ENCODE measurements at places on chromosomes 1 and 21.
A peak's percentile ranks its signal among the peaks of the same experiment; 100 is the strongest.

DNA sequence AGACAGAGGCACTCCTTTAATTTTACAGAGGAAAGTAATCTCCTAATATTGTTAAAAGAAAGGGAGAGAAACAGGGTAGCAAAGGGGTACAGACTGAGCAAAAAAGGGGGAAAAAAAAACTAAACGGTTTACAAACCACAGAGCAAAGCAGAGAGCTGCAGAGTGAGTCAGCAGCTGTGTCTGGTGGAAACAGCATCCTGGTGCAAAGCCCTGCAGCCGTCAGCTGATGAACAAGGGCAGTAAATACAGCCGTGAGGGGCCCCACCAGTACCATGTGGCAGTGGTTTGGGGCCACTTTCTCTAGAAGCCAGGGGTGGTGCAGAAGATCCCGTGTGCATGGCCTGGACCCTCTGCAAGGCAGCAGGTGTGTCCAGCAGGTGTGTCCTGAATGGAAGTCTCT is 111.3 kb downstream of the ERG start:
- DNase-seq, result no peak

- no peak for DNase-seq
These were observed 426.8 kb downstream of the ADGRL2 start for GRCh38 chr1:82227306-82228095.

GRCh38 chr1:200438911-200439310 is 29.1 kb upstream of the ZNF281 start:
- no peak for DNase-seq

DNA sequence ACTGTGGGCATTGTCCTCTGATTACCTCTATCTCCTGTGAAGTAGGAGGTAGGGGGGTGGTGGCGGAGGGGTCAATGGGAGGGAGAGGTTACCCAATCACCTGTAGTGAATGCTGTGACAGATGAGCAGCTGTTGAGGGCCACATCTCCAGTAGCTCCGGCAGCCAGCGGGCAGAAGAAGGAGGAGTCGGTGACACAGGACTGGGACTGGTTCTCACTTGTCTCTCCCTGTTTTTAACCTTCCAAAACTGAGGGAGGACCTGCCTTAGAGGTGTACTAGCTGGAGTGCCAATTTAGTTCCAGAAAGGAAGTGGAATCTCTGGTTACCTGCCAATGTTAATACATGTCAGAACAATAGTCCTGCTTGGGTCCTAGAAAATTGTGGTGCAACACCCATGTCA is 56.2 kb upstream of the ENAH start:
- no peak for DNase-seq

DNA sequence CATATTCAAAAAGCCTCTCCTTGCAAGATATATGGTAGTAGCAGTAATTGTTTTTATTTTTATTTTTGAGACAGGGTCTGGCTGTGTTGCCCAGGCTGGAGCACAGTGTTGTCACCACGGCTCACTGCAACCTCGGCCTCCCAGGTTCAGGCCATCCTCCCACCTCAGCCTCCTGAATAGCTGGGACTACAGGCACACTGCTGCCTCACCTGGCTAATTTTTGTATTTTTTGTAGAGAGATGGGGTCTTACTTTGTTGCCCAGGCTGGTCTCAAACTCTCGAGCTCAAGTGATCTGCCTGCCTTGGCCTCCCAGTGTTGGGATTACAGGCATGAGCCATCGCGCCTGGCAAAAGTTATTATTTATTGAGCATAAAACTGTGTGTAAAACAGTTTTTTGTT is 38.4 kb downstream of the SLC66A1 start:
- no peak for DNase-seq

DNA sequence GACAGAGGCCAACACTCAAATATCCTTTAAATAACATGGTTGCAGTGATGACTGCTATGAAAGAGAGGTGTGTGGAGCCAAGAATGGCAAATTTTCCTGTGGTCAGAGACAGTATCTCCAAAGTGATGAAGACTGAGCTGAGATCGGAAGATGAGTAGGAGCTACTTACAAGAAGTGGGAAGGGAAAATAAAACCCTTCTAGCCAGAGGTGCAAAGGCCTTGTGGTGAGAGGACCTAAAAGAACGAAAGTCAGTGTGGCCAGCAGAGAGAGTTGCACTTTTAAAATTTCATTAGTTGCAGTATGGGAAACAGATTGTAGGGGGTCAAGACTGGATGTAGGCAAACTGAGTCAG is 17.8 kb downstream of the SLAMF7 start:
- no peak for DNase-seq

- DNase-seq, result no peak
These were observed 12.2 kb upstream of the RIPK4 start for GRCh38 chr21:41778930-41779600.

GRCh38 chr1:51236531-51237350 is 668 bp downstream of the RNF11 start:
- DNase-seq, result peak; percentile 15

- DNase-seq, result no peak
These were observed 10.9 kb downstream of the RASSF5 start for GRCh38 chr1:206518206-206518605.

GRCh38 chr1:24288479-24288878 is 30.7 kb upstream of the GRHL3 start:
- DNase-seq, result no peak

GRCh38 chr1:117646007-117646811 is 40.4 kb downstream of the TENT5C start:
- no peak for DNase-seq

- no peak for DNase-seq
These were observed 53.5 kb downstream of the CLSTN1 start for GRCh38 chr1:9770298-9770697.

GRCh38 chr1:18807334-18808063 is 52.0 kb downstream of the TAS1R2 start:
- no peak for DNase-seq

GRCh38 chr1:156860113-156860627 is 495 bp upstream of the NTRK1 start:
- DNase-seq, result peak; percentile 63

- no peak for DNase-seq
These were observed 37.9 kb upstream of the AHCTF1 start for GRCh38 chr1:246969621-246970020.

DNA sequence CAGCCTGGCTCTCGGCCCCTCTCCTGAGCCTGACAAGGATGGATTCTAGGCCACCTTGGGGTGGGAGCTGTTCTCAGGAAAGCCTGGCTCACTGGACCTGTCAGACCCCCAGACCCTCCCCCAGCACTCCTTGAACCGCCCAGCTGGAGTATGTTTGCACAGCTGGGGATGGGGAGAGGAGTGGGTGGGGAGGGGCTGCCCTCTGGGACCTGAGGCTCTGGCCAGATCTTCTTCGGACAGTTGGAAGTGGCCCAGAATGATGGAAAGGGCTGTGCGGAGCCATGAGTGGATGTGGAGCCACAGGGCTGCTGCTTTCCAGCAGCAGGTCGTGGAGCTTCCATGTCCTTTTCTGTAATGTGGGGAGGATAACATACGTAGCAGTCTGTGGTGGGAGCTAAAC is 43.0 kb upstream of the TRABD2B start:
- DNase-seq, result no peak

DNA sequence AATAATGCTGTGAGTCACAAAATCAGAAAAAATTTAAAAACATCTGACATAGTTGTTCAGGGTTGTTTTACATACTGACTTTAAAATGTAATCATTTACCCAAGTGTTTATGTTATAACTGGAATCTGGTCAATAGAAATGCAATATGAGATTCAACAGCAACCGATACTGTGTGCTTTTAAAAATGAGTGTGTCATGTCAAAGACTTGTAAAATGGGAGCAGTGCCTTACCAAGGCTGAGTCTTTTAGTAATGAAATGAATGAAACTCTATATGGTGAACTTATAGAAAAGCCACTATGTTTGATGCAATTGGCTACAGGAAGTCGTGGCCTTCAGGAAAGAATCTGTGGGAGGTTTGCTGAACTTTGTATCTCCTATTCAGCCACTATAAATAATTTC is 570.2 kb downstream of the DPYD start:
- no peak for DNase-seq

DNA sequence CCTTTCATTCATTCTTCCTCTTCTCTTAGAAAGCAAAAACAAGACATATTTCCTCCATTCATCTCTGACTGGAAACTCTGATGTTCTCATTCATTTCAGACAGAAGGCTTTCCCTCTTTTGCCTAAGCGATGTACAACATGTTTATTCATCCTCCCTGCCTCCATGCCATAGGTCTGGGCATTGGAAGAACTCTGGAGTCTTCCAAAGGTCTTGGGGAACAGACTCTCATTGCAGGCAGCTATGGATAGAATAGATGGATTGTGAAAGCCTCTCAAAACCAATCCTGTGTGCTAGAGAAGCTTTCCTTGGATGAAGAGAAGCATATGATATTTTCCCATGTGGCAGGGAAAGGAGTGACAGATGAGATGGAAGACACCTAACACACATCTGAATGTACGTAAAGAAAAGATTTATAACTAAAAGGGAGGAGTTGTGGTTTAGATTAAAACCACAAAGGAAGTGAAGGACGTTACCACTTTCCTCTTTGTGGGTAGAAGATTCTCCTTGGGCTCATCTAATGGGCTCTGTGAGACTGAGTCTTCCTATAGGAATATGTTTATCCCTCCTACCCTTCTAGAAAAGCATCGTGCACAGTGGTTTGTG is 38.7 kb downstream of the BCL9 start:
- DNase-seq, result no peak
